ENCODE measurements at places on chromosomes 12 and 14. TPM values are rescaled to one million over a fixed set of nuclear protein-coding genes. Genes with fewer than 3 reads are reported as not detected.
A peak's percentile ranks its signal among the peaks of the same experiment; 100 is the strongest.

Gene GPR84
- 2.0 TPM for total RNA-seq

Gene KLRK1
- 75.2 TPM for total RNA-seq

Gene NOXRED1
- total RNA-seq = 0.56 TPM

DNA sequence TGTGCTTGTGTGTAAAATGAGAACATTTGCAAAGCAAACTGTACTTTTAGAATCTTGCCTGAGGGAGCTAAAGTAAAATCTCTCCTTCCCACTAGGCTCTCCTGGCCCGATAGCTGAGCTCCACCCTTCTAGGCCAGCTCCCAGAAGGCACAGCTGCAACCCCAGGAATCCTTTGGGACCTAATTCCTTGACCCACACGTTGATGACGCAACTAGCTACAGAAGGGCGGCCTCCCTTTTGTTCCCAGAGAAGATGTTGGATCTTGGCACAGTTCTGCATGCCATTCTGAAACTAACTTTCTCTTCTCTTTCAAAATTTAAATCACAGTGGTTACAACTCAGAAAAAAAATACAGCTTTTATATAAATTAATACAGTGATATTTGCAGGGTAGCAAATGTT lies 268.1 kb downstream of the EGLN3 start:
- DNase-seq = no peak
- no peak overlapping the region for H3K27ac ChIP-seq
- H3K4me3 ChIP-seq = no peak overlapping the region
- no peaks in the 10 kb centered on the region for H3K27me3 ChIP-seq
- H3K4me1 ChIP-seq = no peaks in the 10 kb centered on the region

GRCh38 chr14:92135269-92135668 lies 13.5 kb downstream of the CPSF2 start:
- H3K4me1 ChIP-seq = no peaks in the 10 kb centered on the region
- peak; percentile 37 for DNase-seq
- no peaks in the 10 kb centered on the region for H3K27me3 ChIP-seq
- H3K36me3 ChIP-seq = peaks cover 12% of the 10 kb centered on the region

- H3K27ac ChIP-seq = no peak overlapping the region
- no peak overlapping the region for H3K4me3 ChIP-seq
- no peaks in the 10 kb centered on the region for H3K27me3 ChIP-seq
- DNase-seq = no peak
- no peaks in the 10 kb centered on the region for H3K4me1 ChIP-seq
- H3K36me3 ChIP-seq = no peaks in the 10 kb centered on the region
Measured at GRCh38 chr14:41144370-41144769, 462.3 kb upstream of the LRFN5 start.

GRCh38 chr14:54010981-54011380 lies 54.4 kb upstream of the BMP4 start:
- H3K36me3 ChIP-seq = no peaks in the 10 kb centered on the region
- H3K4me3 ChIP-seq = no peak overlapping the region
- no peak for DNase-seq
- H3K4me1 ChIP-seq = no peaks in the 10 kb centered on the region
- H3K27me3 ChIP-seq = no peaks in the 10 kb centered on the region

- no peaks in the 10 kb centered on the region for H3K4me1 ChIP-seq
- DNase-seq = no peak
- no peak overlapping the region for H3K27ac ChIP-seq
- no peak overlapping the region for H3K4me3 ChIP-seq
- H3K36me3 ChIP-seq = no peaks in the 10 kb centered on the region
Measured at GRCh38 chr14:60175255-60175902, 10.2 kb upstream of the DHRS7 start.
